ENCODE measurements at places on chromosomes 4 and X. TPM values are rescaled to one million over a fixed set of nuclear protein-coding genes. Genes with fewer than 3 reads are reported as not detected.
A peak's percentile ranks its signal among the peaks of the same experiment; 100 is the strongest.

DRD5 gene
- polyA plus RNA-seq, result not detected

- H3K27me3 ChIP-seq, result no peaks in the 10 kb centered on the region
- H3K4me1 ChIP-seq, result peaks cover 6% of the 10 kb centered on the region
Observed at GRCh38 chr4:183438458-183439113, 5.8 kb upstream of the CDKN2AIP start.

DNA sequence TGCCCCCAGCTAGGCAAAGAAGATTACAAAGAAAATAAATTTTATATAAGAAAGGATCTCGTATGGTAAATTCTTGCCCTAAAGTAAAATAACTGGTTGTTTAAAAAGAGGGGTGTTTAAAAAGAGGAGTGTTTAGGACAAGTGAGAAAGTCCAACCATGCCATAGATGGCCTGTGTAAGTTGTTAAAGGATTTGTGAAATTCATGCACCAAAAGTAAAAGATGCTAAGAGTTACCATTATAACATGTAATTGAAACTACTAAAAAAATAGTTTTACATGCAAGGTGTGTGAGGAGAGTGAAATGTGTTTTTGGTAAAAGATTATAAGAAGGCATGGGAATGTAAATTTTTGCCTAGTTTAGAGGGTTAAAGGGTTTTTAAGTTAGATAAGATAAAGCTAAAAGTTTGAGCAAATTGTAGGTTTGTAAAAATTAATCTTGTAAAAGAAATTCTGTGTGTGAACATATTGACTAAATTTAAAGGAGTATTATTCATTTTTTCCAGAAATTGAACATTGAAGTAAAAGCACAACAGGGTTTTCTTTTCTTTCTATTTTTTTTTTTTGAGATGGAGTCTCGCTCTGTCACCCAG lies 20.1 kb downstream of the HTT-AS start:
- peaks cover 16% of the 10 kb centered on the region for H3K4me1 ChIP-seq
- H3K36me3 ChIP-seq, result peaks cover 11% of the 10 kb centered on the region
- no peak overlapping the region for H3K4me3 ChIP-seq

DNA sequence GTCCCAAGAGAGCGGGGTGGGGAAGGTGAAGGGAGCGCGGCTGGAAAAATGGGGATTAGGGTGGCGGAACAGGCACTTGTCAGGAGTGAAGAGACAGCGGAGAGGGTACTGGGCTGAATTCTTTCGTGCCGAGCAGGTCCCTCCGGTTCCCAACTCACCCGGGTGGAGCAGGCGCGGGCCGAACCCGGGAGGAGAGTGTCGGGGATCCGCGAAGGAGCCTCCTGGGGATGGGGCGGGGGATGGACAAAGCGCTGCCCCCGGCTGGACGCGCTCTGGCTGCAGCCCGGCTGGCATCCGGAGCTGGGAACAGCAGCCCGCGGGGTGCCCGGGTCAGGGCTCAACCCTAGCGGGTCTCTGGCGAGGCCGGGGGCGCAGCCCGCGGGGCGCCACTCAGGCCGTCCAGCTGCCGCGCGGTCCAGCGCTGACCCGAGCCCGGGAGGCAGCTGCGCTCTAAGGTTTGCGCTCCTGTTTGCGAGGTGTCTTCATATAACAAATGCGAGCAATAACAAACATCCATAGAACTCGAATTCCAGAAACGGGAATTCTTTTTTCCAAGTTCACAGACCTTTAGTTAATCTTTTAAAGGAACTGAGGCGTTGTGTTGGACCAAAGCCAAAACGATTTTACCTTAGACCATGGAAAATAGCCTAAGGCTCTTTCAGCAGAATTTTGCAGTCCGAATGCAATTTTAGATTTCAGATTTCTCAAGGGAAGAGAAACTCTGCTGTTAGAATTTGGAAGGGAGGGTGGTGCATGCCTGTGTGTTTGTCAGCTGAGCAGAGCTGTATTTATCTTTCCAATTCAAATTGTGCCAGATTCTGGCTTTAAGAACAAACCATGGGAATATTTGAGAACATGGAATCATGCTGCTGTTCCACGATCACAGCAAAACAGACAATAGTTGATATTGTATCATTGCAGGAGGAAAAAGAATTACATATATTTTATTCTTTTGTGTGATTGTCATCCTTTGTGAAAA lies 744 bp downstream of the NPY5R start:
- no peak overlapping the region for H3K4me3 ChIP-seq
- peaks cover 53% of the 10 kb centered on the region for H3K27me3 ChIP-seq
- no peaks in the 10 kb centered on the region for H3K36me3 ChIP-seq
- H3K27ac ChIP-seq, result no peak overlapping the region
- no peaks in the 10 kb centered on the region for H3K4me1 ChIP-seq

GRCh38 chrX:103437147-103437873 lies 61.0 kb downstream of the BEX3 start:
- H3K27me3 ChIP-seq, result no peaks in the 10 kb centered on the region
- no peak overlapping the region for H3K27ac ChIP-seq
- no peaks in the 10 kb centered on the region for H3K36me3 ChIP-seq

- H3K36me3 ChIP-seq, result no peaks in the 10 kb centered on the region
- H3K4me3 ChIP-seq, result no peak overlapping the region
- no peak for DNase-seq
- no peaks in the 10 kb centered on the region for H3K27me3 ChIP-seq
Observed at GRCh38 chr4:120720354-120720934, 202.1 kb downstream of the PRDM5 start.

DNA sequence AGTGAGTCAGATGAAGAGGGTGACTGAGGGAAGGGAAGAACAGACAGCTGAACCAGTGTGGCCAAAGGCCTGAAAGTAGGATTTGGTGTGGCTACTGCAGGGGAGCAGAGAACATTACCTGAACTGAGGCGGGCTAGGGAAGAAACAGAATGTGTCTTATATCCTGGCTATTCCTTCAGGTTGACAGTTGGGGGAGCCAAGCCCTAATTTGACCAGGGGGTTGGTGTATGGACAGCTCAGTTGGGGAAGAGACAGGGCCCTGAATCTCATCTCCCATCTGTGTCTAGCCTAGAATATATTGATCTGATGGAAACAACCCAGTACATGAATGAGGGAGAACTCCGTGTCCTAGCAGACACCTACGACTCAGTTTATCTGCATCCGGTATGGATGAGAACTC lies 4.2 kb downstream of the HDAC6 start:
- DNase-seq, result no peak
- no peak overlapping the region for H3K27ac ChIP-seq
- H3K36me3 ChIP-seq, result peaks cover 34% of the 10 kb centered on the region

DNA sequence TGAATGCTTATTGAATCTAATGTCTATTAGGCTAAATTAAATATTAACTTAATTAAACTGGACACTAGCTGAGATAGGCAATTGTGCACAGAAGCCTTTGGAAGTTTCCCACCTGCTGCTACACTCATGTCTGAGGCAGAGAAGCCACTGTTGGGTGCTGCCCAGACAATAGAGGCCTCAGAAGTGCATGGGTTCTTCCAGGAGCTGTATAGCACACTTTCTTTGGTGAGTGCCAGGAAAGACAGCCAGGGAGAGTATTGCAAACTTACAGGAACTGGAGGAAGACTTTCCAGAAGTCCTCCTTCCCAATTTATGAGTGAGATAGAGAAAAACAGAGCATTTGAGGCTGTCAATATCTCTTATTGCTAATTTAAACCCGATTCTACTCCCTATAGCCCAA lies 89.9 kb downstream of the GPAT3 start:
- DNase-seq, result no peak
- no peaks in the 10 kb centered on the region for H3K27me3 ChIP-seq
- H3K27ac ChIP-seq, result no peak overlapping the region
- H3K36me3 ChIP-seq, result no peaks in the 10 kb centered on the region
- peaks cover 16% of the 10 kb centered on the region for H3K4me1 ChIP-seq

XAGE2 gene
- polyA plus RNA-seq, result not detected

DNA sequence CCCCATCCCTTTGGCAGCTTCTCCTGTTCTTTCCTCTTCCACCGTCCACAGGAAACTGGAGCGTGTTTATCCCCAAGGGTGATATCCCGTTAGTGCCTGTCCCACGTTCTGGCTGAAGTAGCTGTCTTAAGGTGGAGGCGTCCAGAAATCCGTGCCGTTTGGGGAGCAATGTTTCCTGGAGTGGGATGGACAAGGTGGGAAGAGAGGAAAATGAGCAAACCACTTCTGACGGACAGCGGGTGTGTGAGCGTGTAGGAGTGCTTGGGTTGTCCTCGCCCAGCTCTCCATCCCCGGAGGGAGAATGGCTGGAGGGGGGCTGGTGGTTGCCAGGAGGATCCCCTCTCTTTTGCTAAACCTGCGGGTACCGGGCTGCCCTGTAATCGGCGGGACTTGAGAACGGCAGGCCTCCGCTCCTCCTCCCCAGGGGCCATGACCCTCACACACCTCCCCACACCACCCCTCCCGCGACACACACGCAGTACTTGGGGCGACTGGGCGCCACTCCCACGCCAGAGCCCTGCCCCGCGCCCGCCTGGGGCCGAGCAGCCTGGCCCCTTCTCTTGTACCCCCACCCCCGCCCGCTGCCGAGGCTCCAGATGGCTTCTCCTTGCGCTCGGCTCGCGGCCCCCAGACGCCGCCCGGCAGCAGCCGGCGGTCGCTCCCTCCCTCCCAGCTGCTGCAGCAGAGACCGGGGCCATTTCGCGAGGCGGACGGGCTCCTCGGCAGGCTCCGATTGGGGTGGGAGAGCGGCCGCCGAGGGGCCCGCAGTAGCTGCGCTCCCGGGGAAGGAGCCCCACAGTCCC lies 13.9 kb upstream of the PRDM8 start:
- H3K36me3 ChIP-seq, result no peaks in the 10 kb centered on the region
- peaks cover 28% of the 10 kb centered on the region for H3K4me1 ChIP-seq
- H3K4me3 ChIP-seq, result peak overlapping the region; percentile 78
- no peak for DNase-seq

APLN gene
- polyA plus RNA-seq, result not detected

DNA sequence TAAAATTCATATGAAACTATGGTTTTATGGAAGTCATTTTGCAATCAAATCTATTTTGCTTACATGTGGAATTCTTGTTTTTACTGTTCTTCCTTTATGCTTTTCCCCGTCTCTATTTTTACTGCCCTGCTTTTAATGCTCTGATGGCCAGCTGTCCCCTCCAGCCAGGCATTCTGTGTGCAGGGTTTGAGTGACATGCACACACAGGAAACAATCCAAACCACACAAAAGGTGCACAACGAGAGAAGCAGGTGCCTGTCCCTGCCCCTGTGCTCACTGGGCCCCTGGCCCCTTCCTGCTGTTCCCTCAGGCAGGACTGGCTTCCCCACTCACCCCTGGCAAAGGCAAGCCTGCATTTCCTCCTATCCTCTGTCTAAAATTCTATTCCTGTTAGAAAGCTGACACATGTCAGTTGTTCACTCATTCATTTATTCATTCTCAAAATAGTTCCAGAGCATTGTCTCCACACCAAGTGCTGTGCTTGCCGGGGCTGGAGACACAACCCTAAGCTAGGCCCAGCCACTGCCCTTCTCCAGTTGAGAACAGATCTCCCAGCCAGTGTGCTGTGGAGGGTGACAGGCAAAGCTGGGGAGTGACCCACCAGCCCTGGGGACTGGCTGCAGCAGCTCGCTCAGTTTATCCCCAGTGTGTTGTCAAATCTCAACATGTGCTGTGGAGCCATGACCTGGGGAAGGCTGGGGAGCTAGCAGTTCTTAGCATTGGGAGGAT lies 346.3 kb downstream of the FBXW7 start:
- no peak overlapping the region for H3K27ac ChIP-seq
- no peaks in the 10 kb centered on the region for H3K36me3 ChIP-seq
- DNase-seq, result no peak
- H3K27me3 ChIP-seq, result no peaks in the 10 kb centered on the region
- no peak overlapping the region for H3K4me3 ChIP-seq

TEX28 gene
- not detected for polyA plus RNA-seq

GRCh38 chr4:95209927-95210326 lies 338.8 kb downstream of the UNC5C start:
- no peaks in the 10 kb centered on the region for H3K27me3 ChIP-seq
- DNase-seq, result no peak
- no peak overlapping the region for H3K27ac ChIP-seq
- no peaks in the 10 kb centered on the region for H3K36me3 ChIP-seq

TRPC5OS gene
- not detected for polyA plus RNA-seq
